ENCODE measurements at places on chromosomes 6 and 20. TPM values are rescaled to one million over a fixed set of nuclear protein-coding genes. Genes with fewer than 3 reads are reported as not detected.

GRCh38 chr20:13294522-13294921 is 73.4 kb downstream of the ISM1 start:
- DNase-seq: no peak

DNA sequence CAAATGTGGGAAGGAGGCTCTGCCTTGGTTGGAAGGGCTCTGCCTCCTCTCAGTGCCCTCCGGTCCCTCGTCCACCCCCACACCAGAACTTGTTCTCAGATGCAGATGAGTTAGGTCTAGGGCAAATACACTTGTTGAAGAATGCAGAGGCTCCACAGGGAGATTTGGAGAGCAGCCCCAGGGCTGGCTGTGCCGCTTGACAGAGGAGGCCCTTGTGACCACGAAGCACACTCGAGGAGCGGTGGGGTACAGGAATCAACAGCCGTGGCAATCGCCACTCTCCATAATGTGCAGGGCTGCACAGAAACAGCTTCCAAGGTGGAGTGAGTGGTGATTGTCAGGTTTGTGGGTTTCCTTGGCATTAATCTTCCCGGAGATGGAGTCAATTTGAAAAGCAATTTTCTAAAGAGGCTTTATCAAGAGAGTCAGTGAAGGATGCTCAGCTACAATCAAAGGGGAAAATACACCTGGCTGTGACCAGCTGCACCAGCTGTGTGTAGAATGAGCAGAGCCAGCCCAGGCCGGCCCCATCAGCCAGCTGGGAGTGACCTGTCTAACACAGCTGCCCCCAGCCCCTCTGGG is 59.5 kb downstream of the BFSP1 start:
- DNase-seq: no peak

DNA sequence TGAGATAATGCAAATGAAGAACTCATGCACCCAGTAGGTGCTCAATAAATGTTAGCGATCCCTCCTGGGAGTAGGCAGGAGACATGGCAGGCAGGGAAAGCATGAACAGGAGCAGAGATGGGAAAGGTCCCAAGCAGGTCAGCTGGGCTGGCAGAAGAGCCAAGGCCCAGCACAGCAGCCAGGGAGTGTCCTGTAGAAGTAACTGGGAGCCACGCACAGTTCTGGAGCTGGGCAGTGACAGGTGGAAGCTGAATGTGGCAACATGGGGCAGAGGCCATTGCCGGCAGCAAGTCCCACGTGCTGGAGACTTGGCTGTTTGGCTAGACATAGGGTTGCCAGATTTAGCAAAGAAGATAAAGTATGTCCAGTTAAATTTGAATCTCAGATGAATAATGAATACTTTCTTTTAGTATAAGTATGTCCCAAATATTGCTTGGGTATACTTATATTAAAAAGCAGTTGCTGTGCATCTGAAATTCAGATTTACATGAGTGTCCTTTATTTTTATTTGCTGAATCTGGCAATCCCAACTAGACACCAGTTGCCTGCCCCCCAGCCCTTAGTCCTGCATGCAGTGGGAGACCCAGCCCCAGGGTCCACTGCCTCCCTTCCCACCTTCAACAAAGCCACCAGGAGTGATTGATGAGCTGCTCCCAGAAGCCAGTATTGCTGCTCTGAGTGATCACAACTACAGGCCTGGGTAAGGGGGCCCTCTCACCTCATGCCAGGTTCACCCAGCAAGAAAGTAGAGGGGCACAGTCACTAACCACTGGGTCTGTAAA is 3.7 kb upstream of the LPIN3 start:
- no peak for DNase-seq

- no peak for DNase-seq
These were observed 13.5 kb downstream of the MBOAT1 start for GRCh38 chr6:20198775-20199174.

DNA sequence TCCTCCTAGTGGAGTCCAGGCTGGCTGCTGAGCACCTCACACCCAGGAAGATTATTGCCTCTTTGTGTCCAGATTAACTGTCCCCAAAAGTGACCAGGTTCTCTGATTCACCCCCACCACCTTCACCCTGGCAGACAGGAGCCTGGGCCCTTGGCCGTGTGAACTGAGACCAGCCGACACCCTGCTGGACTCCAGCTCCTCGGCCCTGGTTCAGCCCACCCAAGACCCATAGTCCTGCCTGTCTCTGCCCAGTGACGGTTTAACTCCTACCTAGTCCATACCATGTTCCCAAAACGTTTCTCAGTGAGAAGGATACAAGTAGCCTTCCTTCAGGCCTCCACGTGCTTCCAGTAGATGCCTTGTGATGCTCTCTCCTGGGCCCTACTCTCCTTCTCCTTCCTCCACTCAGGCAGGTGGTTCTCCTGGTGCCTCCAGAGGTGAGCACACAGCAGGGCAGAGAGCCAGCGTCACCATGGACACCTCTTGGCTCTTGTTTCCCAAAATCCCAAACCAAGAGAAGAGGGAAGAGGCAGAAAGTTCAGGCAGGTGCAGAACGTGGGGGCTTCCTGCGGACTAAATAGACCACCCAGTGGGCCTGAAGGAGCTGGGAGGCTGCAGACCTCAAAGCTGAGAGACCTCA is 134.4 kb upstream of the CST7 start:
- DNase-seq: no peak

DNA sequence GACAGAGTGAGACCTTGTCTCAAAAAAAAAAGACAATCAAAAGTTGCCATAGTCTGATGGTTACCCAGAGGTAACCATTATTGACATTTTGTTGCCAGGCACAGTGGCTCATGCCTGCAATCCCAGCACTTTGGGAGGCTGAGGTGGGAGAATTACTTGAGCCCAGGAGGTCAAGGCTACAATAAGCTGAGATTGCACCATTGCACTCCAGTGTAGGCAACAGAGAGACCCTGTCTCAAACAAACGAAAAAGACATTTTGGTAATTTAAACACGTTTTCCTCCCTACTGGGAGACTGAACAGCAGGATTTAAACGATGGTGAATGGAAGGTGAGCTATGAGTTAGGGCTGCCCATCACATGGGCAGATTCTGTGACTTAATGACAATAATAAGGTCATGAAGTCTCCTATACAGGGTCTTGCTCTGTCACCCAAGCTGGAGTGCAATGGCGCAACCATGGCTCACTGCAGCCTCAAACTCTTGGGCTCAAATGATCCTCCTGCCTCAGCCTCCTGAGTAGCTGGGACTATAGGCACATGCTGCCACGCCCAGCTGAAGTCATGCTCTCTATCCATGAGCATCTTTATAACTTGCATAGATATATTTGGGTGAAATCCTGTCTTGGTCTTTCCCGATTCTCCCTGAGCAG is 4.2 kb upstream of the ASXL1 start:
- DNase-seq: no peak

GRCh38 chr6:36907781-36908180 is 22.0 kb downstream of the C6orf89 start:
- no peak for DNase-seq

DNA sequence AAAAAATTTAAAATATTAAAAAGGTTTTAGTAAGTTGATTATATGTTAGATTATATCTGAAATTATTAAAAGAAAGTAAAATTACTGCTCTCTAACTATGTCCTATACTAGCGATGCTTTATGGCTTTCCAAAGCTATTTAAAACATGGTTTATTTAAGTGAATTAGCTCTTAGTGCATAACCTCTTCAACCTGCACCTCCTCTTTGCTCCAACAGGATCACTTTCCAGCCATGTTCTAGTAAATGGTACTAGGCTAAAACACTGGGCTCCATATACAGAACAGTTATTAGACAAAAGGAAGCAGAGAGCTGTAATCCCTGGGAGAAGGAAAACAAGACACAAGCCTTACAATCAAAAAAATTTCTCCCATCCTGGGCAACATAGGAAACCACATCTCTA is 314.9 kb upstream of the ECI2 start:
- DNase-seq: no peak

- DNase-seq: no peak
These were observed 89.6 kb downstream of the PCSK2 start for GRCh38 chr20:17316316-17317038.

- peak; percentile 85 for DNase-seq
These were observed 132.2 kb downstream of the SNX5 start for GRCh38 chr20:17836303-17836861.

- DNase-seq: no peak
These were observed 62.7 kb downstream of the PLCB1 start for GRCh38 chr20:8194721-8195120.

GRCh38 chr6:104705095-104705707 is 154.5 kb downstream of the HACE1 start:
- no peak for DNase-seq

DNA sequence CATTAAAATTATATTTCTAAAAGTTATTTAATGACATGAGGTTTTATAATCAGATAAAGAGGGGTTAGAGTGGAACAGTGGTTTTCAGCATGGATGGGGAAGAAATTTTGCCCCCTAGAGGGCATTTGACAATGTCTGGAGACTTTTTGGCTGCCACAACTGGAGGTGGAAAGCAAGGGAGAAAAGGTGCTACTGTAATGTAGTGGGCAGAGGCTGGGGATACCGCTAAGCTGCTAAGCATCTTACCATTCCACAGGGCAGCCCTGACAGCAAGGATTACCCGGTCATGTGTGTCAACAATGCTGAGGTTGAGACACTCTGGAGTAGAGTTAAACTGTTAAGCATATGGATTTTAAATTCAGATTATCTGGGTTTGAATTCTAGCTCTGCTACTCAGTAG is 52.9 kb upstream of the FABP7 start:
- no peak for DNase-seq

DNA sequence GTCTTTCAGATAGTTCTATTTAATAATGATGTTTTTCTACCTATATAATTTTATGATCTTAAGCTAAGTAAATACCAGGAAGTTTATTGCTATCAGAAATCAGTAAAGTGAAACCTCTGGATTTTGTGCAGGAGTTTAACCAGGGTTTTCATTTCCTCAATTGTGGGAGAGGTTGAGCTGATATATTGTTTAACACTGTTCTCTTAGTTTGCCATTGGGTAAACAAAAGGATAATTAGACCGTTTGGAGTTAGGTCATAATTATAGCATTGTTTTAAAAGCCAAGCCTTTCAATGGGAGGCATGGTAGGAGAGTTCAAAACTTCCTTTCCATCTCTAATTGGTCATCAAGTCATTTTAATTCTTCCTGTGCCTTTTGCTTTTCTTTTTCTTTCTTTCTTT is 58.7 kb downstream of the STXBP5 start:
- no peak for DNase-seq

GRCh38 chr6:9657994-9658393 is 756.9 kb downstream of the TFAP2A start:
- no peak for DNase-seq

GRCh38 chr20:2816583-2817340 is 598 bp downstream of the TMEM239 start:
- peak; percentile 69 for DNase-seq

- DNase-seq: no peak
These were observed 283.9 kb downstream of the UBE3D start for GRCh38 chr6:82781620-82782204.

GRCh38 chr6:161130541-161130940 is 139.0 kb downstream of the MAP3K4 start:
- no peak for DNase-seq

- DNase-seq: no peak
These were observed 21.0 kb upstream of the PRELID3B start for GRCh38 chr20:59063358-59064213.

DNA sequence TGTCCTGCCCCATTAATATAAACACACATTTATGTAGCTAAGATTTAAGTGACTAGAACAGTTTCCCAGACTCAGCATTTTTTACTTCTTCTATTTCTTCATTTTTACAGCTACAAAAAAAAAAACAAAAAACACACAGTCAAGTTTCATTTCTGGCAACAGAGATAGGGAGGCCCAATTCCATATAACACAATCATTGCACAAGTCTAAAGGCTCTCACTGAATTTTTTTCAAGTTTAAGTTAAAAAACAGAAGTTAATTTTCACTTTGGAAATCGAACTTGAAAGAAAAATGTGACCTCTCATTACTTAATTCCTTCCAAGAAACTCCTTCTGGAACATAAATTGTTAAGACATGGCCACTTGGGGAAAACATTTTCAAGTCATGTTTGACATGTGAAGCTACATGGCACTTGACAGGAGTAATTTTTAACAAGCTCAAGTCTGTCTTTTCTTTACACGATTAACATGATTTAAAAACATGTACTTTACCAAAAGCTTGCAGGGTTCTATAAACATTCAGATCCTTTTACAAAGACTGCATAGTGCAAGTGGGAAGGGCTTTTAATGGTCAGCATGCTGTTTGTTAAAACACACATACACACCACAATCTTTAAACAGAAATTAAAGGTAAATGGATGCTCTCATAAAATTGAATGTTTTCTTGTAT is 100.1 kb upstream of the CCDC28A start:
- no peak for DNase-seq

GRCh38 chr20:35902545-35902941 is 51.8 kb downstream of the SCAND1 start:
- DNase-seq: no peak

GRCh38 chr6:1175877-1176276 is 136.0 kb upstream of the FOXQ1 start:
- no peak for DNase-seq

- no peak for DNase-seq
These were observed 828.6 kb upstream of the CITED2 start for GRCh38 chr6:140202964-140203515.

GRCh38 chr20:55086421-55086820 is 611.0 kb downstream of the DOK5 start:
- no peak for DNase-seq

GRCh38 chr6:128188678-128189077 is 287.8 kb upstream of the THEMIS start:
- DNase-seq: no peak

GRCh38 chr6:87903323-87903722 is 144.3 kb upstream of the SPACA1 start:
- DNase-seq: no peak

- no peak for DNase-seq
These were observed 108.6 kb downstream of the BANF2 start for GRCh38 chr20:17808357-17808756.

GRCh38 chr6:16437984-16438383 is 199.6 kb downstream of the GMPR start:
- no peak for DNase-seq

- DNase-seq: no peak
These were observed 1.2 kb downstream of the RPS21 start for GRCh38 chr20:62387933-62388635.

- no peak for DNase-seq
These were observed 60.1 kb downstream of the SYNJ2 start for GRCh38 chr6:158041788-158042187.

The BCKDHB gene
- total RNA-seq: 13.0 TPM

The ADTRP gene
- total RNA-seq: 19.6 TPM

The OR2B2 gene
- total RNA-seq: not detected

The RNF182 gene
- 1.0 TPM for total RNA-seq

The OPN5 gene
- not detected for total RNA-seq

The TPX2 gene
- 4.4 TPM for total RNA-seq

The MACROD2 gene
- 60.3 TPM for total RNA-seq

The PKHD1 gene
- total RNA-seq: 0.32 TPM

The OTOR gene
- not detected for total RNA-seq

The OR2H2 gene
- total RNA-seq: not detected

The PRDM13 gene
- not detected for total RNA-seq

The CYP39A1 gene
- total RNA-seq: 46.4 TPM

The PGM3 gene
- total RNA-seq: 9.6 TPM

Measured in suprapubic skin (tissue), 4 donors.